Esophagus squamous epithelium (tissue), 5 donors: ENCODE measurements at places on chromosomes 7 and 10. TPM values are rescaled to one million over a fixed set of nuclear protein-coding genes. Genes with fewer than 3 reads are reported as not detected.

DNA sequence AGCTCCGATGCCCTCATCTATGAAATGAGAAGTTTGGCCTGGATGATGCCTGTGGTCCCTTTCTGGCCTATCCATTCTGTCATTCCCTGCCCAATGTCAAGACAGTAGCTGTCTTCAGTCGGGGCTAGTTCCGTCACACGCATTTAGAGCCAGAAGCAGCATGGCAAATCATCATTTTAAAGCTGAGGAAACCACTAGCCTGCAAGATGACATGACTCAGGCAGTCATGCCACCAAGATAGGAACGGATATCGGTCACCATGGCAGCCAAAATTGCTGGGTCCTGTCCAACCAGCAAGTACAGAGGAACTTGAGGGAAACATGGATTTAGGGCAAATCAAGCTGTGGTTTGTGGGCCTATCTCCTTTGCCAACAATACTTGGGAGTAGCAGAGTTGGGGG is 64.5 kb upstream of the MRLN start:
- no peak overlapping the region for H3K4me3 ChIP-seq
- DNase-seq = no peak
- no peaks in the 10 kb centered on the region for H3K36me3 ChIP-seq
- no peak overlapping the region for H3K27ac ChIP-seq

- no peaks in the 10 kb centered on the region for H3K4me1 ChIP-seq
- H3K27ac ChIP-seq = no peak overlapping the region
- no peaks in the 10 kb centered on the region for H3K27me3 ChIP-seq
- DNase-seq = no peak
- no peak overlapping the region for H3K4me3 ChIP-seq
Observed at GRCh38 chr10:45452743-45453452, 78.9 kb downstream of the ALOX5 start.

DNA sequence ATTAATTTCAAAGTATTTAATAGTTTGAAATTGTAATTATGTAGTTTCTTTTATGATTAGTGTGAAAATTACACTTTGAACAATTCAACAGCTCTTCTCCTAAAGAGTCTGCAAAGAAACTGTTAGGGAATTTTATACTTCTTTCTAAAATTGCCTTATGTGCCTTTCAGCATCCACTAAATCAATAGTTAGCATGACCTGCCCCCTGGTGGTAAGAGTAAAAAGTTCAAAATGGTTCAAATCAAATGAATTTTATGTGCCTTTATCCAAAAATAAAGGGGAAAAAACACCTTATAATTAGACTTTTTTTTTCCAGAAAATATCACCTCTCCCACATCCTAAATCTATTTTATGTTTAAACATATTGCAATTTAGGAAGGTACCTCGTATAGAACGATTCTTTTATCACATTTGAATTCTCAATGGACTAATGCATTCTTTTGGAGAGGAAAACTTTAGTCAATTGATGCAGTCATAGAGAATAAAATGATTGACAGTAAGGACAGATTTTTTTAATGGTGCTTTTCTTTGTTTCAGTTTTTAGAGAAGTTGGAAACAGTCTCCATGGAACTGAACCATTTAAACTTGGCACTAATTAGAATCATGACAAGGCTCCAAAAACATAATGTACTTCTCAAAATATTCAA is 163.7 kb downstream of the SEMA3D start:
- no peaks in the 10 kb centered on the region for H3K27me3 ChIP-seq
- no peak for DNase-seq
- no peaks in the 10 kb centered on the region for H3K4me1 ChIP-seq
- H3K4me3 ChIP-seq = no peak overlapping the region
- H3K36me3 ChIP-seq = no peaks in the 10 kb centered on the region
- H3K27ac ChIP-seq = no peak overlapping the region

DNA sequence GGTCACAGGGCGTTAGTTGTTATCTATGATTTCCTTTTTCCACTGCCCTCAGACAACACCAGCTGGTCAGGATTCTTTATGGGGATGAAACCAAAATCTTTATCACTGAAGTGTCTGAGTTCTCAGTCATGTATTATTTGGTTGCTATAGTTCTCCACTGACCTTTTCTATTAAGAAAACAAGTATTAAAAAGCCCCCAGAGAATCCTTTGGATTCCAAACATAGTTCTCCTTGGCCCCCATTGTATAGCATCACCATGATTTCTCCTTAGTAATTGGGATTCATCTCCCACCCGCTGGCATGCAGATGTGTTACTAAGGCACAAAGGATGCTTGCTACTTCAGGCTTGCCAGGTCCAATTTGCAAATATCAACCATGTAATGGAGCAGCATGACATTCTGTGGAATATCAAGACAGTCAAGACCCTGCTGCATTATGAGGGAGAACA is 94.3 kb downstream of the IQUB start:
- H3K27me3 ChIP-seq = no peaks in the 10 kb centered on the region
- no peaks in the 10 kb centered on the region for H3K36me3 ChIP-seq
- no peak overlapping the region for H3K27ac ChIP-seq
- H3K4me1 ChIP-seq = no peaks in the 10 kb centered on the region
- H3K4me3 ChIP-seq = no peak overlapping the region
- no peak for DNase-seq

The GIMAP7 gene
- total RNA-seq = 0.64 TPM

GRCh38 chr7:152618427-152618826 is 57.5 kb downstream of the XRCC2 start:
- H3K36me3 ChIP-seq = no peaks in the 10 kb centered on the region
- H3K27ac ChIP-seq = no peak overlapping the region
- no peak for DNase-seq

- H3K4me3 ChIP-seq = peak overlapping the region; percentile 70
- H3K27ac ChIP-seq = peak overlapping the region; percentile 98
- no peaks in the 10 kb centered on the region for H3K36me3 ChIP-seq
- DNase-seq = peak; percentile 38
- no peaks in the 10 kb centered on the region for H3K27me3 ChIP-seq
- H3K4me1 ChIP-seq = peaks cover 56% of the 10 kb centered on the region
Observed at GRCh38 chr10:88880282-88881076, 434 bp downstream of the STAMBPL1 start.
